Posterior vena cava (tissue), 2 donors: ENCODE measurements at places on chromosomes 6 and 20. TPM values are rescaled to one million over a fixed set of nuclear protein-coding genes. Genes with fewer than 3 reads are reported as not detected.

Gene EIF2S2
- total RNA-seq, result 50.2 TPM

Gene ATP6V1G2
- 1.2 TPM for total RNA-seq

Gene TRIM40
- not detected for total RNA-seq

Gene TREM1
- 4.0 TPM for total RNA-seq

Gene NT5E
- total RNA-seq, result 43.8 TPM

Gene ZNF391
- total RNA-seq, result 2.4 TPM

Gene GMPR
- total RNA-seq, result 14.7 TPM

Gene ANKEF1
- total RNA-seq, result 1.3 TPM

Gene HSD17B8
- total RNA-seq, result 4.0 TPM

Gene DLL1
- total RNA-seq, result 14.1 TPM

Gene ARFGEF3
- total RNA-seq, result 2.0 TPM

Gene GNMT
- total RNA-seq, result not detected

Gene EPPIN
- total RNA-seq, result not detected

Gene BNIP5
- total RNA-seq, result not detected

Gene ERMARD
- 22.1 TPM for total RNA-seq

Gene EDN1
- total RNA-seq, result 4.0 TPM

Gene CLPSL2
- total RNA-seq, result not detected

Gene HLA-DQA2
- 0.52 TPM for total RNA-seq

Gene FAM209B
- 0.38 TPM for total RNA-seq

Gene HAO1
- not detected for total RNA-seq

Gene COL20A1
- 0.14 TPM for total RNA-seq

Gene SMLR1
- not detected for total RNA-seq

Gene UBE2C
- 0.79 TPM for total RNA-seq

Gene CCN6
- not detected for total RNA-seq

Gene RAB23
- total RNA-seq, result 46.6 TPM

Gene CLDN20
- total RNA-seq, result not detected

Gene GPLD1
- total RNA-seq, result 4.1 TPM

Gene GFRAL
- not detected for total RNA-seq

Gene PTPRK
- total RNA-seq, result 30.2 TPM

Gene HCK
- 26.9 TPM for total RNA-seq

Gene ADGRB3
- 5.9 TPM for total RNA-seq

Gene RNF182
- 0.24 TPM for total RNA-seq
